ENCODE measurements at places on chromosomes 6 and 20.

DNA sequence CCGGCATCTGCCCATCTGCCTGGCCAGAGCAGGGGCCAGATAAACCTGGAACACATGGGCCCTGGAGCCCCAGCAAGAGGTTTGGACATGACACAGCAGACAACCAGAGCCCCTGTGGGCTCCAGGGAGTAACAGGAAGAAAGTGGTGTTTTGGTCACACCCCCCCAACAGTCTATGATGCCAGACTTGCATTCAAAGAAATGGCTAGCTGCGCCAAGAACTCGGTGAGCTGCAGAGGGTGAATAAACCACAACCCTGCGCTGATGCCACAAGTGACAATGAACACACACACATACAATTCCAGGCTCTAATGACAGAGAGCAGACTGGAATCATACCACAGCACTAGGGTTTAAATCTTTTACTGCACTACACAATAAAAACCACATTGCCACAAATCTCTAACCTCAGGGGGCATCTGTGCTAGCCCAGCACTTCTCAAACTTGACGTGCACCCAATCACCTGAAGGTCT is 34.0 kb downstream of the TRERF1 start:
- DNase-seq: no peak

DNA sequence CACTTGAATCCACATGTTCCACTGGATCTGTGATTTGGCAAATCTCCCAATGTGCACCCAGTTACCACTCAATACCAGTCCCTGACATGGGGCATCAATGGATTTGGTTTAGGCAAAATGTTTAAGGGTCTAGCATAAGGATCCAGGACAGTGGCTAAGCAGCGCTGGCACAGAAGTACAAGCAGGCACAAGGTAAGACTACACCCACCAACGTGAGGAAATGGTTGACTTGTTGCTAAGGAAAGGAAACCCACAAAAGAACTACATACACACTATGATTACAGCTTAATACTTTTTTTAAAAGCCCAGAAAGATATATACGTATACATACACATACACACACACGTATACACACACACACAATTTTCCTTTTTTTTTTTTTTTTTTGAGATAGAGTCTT is 79.0 kb downstream of the DNAAF9 start:
- no peak for DNase-seq

DNA sequence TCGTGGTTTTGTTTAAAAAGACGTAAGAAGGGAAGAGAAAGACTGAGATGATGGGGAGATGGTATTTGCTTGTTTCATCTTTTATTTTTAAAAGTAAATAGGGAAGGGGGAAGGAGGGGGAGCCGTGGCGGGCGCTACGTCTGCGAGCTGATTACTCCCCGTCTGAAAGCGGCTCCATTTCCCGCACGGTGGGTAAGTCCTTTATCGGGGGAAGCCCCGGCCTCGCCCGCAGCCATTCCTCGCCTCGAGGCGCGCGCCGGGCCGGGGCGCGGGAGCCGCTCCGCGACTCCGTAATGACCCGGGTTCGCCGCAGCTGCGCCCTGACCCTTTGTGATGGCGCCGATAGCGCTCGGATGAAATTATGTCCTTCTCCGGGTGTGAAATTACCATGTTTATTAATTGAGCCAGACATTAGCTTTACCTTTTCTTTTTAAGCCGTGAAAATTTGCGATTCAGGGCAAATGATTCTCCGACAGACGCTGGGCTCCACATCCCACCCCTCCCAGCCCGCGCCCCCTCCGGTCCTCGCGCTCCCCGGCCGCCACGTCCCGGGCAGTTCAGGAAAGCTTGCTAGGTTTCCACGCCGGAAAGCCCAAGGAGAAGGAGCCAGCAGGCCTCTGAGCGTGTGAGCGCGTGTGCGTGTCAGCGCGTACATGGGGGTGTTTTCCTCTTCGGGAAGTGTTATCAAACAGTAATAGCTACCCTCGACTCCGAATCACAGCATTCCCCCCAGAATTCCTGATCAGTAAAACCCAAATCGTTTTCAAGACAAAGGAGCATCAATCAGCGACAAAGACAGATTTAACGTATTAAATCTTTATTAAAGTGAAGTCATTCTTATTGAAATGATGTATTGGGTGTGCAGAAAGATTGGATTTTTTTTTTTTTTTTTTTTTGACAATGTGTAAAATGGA is 30.0 kb downstream of the TFAP2A start:
- no peak for DNase-seq

DNA sequence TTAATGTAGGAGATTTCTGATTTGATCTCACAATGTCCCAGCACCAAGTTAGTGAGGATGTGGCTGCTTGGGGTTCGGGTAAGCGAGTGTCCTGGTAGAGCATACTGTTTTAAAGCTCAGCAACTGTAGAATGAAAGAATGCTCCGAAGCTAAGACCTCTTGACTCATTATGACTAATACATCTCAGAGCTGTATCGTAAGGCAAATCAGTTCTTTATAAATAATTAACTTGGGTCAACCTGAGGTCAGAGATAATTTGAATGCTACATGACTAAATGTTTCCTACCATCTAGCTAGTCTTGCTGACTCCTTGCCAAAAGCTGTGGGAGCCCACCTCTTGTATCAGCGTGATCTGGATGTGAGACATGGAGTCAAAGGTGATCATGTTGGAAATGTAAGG is 128.8 kb upstream of the PDE7B start:
- no peak for DNase-seq

DNA sequence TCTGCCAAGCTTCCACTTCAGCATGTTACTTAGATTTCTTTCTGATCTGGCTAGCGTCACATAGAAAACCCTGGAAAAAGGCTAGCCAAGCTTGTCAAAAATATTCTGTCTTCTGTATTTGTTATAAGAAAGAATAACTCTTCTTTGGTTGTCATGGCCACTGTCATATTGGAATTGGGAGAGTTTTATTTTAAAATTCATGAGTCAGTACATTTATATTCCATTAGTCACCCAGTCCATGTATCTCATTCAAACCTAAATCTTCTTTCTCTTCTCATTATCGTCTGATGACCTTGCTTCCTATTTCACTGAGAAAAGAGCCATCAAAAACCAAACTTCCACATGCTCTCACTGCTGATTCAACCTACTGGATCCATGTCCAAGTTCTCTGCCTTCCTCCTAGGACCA is 65.7 kb downstream of the EPM2A start:
- DNase-seq: no peak

DNA sequence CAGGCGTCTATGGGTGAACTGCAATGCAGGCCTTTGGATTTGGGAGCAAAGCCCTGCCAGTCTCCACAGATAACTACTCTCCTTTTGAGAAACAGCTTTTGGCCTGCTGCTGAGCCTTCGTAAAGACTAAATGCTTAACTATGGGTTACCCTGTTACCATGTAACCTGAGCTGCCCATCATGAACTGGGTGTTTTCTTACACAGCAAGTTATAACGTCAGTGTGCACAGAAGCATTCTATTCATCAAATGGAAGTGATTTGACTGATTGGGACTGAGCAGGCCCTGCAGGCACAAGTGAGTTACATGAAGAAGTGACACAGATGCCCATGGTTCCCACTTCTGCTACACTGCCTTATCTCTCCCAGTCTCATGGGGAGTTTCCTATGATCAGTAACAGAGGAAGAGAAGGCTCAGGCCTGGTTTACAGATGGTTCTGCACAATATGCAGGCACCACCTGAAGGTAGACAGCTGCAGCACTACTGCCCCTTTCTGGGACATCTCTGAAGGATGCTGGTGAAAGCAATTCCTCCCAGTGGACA is 319.1 kb downstream of the CD83 start:
- no peak for DNase-seq

DNA sequence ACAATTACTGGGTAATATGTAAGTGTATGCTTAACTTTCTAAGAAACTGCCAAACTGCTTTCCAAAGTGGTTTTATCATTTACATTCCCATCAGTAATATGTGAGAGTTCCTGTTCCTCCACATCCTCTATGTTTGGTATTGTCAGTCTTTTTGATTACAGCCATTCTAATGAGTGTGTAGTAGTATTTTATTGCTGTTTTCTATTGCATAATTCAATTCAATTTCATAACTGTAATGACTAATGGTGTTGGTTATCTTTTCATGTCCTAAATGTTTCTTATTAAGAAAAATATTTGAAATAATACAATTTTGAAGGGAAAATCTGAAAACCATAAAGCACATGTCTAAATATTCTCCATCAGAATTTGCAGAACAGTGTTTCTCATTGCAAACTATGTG is 119.3 kb downstream of the MAP3K7 start:
- no peak for DNase-seq

- DNase-seq: no peak
These were observed 593.4 kb downstream of the EYS start for GRCh38 chr6:65113581-65113980.

- no peak for DNase-seq
These were observed 441.7 kb upstream of the JARID2 start for GRCh38 chr6:14804001-14804784.

DNA sequence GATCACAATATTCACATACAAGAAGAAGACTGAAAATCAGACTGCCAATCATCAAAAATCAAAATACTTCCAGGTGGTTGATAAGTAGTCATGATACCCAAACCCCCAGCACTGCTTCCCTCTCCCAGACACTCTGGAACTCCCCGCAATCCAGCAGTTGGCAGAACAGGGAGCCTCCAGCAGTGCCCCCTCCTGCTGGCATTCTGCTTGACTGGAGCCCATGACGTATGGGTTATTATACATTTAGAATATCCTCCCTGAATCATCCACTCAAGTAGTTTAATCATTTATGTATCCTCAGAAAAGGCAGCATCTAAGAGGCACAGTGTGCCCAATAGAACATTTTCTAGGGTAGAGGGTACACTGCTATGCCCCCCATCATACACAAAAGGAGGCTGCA is 9.3 kb upstream of the OGFRL1 start:
- no peak for DNase-seq

- no peak for DNase-seq
These were observed 79.9 kb upstream of the BHLHE23 start for GRCh38 chr20:63086421-63087235.

GRCh38 chr6:132392792-132393191 is 8.5 kb downstream of the MOXD1 start:
- no peak for DNase-seq

DNA sequence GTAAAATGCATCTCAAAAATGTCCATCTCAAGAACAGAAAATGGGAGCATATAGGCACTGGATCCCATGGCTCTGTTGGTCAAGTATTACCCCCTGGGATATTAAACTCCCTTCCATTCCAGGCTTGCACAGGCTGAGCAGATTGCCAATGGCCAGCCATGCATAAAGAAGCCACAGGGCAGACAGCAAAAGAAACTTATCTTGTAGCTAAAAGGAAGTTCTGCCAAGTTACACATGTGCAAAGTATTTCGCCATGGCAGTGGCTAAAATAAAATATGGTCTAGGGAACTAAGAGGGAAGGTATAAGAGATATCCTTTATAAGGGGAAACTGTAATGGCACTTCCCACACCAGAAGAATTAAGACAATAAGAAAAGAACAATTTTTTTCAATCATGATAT is 415.6 kb upstream of the BTBD3 start:
- DNase-seq: no peak

GRCh38 chr20:15653396-15654207 is 919.6 kb downstream of the KIF16B start:
- DNase-seq: no peak

GRCh38 chr6:2714111-2714895 is 36.4 kb downstream of the MYLK4 start:
- DNase-seq: no peak

DNA sequence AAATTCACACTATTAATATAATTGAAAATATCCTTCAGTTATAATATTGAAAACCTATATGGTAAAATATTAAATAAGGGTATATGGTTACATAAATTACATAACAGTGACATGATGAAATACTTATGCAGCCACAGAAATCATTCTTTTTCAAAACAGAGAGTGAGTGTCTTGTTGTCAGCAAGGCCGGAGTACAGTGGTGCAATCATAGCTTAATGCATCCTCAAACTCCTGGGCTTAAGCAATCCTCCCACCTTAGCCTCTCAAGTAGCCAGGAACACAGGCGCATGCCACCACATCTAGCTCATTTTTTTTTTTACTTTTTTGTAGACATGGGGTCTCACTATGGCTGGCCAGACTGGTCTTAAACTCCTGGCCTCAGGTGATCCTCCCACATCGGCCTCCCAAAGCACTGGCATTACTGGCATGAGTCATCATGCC is 40.4 kb downstream of the FAM8A1 start:
- no peak for DNase-seq

DNA sequence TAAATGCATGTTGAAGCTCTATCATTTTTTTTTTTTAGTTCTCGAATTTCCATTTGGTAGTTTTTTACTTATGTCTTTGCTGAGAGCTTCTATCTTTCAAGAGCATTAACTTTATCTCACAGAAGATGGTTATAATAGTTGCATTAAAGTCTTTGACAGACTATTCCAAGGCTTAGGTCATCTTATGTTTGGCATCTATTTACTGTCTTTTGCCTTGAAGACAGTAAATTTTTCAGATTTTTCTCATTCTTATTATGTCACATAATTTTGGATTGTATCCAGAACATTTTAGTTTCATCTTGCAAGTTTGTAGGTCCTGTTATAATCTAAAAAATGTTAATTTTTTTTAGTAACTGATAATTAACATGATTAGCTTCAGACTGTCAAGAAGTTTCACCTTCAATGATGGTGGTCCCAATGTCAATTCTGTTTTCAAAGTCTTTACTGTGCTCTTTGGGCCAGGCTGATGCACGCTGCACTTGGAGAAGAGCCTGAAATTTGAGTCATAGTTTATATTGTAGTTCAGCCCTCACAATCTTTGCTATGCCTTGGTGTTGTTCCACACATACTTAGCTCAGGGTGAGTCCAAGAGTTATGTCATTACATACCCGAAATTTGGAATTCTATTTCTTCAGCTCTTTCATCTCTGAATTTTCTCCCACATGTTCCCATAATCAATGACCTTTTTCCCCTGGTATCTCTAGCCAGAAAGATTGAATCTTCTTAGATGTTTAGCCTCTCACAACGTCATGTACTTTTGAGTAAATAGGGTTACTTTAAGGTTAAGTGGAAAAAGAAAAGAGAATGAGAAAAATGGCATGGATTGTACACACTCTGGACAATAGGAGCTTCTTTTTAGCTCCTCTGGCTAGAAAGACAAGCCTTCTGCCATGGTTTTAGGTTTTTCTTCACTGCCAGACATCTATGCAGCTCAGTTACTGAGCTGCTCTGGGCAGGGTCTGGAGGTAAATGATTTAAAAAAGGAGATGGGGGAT is 110.3 kb upstream of the BTBD3 start:
- DNase-seq: no peak
